ENCODE measurements at places on chromosomes 6 and 20. TPM values are rescaled to one million over a fixed set of nuclear protein-coding genes. Genes with fewer than 3 reads are reported as not detected.
A peak's percentile ranks its signal among the peaks of the same experiment; 100 is the strongest.

DNA sequence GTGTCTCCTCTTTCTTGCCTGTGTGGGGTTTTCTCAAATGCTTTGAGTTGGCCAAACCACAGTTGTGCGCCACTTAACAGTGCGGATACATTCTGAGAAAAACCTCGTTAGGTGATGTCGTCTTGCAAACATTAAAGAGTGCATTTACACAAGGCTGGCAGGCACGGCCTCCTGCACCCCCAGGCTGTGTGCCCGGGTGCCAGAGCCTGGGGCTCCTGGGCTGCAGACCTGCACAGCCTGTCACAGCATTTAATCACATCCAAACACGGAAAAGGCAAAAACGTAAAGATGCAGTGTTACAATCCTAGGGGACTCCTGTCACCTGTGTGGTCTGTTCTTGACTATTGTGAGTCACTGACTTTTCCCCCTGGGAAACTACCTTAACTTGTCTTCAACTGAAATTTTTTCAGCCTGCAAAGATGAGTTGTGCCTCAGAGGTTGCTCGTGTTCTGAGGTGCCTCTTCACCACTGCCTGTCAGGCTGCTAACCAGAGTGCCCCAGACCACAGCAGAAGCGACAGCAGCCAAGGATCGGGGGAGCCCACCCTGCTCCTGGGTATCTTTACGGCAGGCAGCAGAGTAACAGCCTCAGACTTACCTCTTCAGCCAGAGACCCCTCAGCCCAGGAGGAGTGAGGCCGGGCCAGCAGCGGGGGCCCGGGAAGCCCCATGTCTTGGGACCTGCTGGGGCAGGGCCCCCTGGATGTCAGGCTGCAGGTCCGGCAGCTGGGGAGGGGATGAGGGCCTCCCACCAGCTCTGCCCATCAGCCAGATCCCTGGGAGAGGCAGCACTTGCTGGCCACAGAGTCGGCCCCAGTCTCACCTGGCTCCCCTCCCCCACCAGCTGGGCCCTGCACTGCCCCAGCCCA, 683 bp upstream of the C20orf204 start:
- DNase-seq: no peak

DNA sequence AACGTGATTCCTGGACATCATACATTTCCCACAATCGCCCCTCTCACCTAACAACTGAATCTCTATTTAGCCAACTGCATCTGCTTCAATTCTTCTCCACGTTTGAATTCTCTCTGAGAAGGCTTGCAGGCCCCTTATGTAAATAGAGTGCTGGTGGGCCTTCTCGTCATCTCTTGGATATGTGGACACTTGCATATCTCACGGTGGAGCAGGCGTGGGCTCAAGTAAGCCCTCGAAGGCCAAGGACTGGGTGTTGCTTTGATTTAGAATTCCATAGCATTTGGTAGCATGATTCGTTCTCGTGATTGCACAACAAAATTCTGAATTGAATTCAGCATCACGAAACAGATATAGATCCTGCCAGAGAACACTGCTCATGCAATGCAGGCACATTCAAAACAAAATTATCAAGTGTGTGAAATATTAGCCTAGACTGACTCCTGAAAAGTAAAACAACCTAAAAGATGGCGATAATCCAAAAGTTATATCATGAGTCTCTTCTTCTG, 613.6 kb downstream of the TFAP2A start:
- DNase-seq: no peak

Gene THBS2
- total RNA-seq: 5.0 TPM

DNA sequence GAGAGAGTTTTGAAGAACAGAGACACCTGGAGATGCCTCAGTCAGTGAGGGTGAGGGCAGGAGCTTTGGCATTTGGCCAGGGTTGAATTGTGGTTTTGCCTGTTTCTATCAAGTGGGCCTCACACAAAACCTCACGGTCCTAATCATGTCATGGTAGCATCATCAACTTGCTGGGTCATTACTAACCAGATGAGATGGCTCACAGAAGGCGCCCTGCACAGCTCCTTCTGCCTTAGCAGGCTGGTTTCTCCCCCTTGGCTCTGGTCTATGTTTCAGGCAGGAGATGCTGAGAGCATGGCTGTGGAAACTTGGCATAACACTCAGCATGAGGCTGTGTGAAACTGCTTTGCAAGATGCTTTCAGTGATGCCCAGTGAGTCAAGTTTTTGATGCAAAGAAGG, 99.3 kb downstream of the LRRC1 start:
- DNase-seq: peak; percentile 13

DNA sequence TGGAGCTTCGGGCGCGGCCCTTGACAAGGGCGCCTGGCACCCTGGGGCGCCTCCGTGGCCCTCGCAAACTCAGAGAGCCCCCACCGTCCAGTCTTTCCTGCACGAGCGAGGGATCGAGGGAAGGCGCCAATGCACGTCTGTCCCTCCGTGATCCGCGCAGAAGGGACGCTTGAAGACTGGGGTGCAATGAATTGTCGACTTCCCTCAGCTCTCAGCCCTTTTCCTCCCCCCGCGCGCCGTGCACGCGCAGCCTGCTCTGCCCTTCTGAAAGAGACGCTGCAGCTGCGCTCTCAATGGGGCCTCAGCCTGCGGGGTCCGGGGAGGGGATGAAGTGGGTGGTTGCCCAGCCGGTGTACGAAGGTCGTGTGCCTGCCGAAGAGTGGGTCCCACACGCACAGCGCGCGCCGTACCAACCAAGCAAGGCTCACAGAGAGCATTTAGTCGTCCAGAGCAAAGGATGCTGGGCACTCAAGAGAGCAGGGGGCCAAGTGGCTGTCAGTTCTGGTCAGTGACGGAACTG, 5.5 kb upstream of the SOX4 start:
- DNase-seq: peak; percentile 75

Measured in left colon (tissue), 2 donors.